ENCODE measurements at places on chromosomes 1 and 21. TPM values are rescaled to one million over a fixed set of nuclear protein-coding genes. Genes with fewer than 3 reads are reported as not detected.

DNA sequence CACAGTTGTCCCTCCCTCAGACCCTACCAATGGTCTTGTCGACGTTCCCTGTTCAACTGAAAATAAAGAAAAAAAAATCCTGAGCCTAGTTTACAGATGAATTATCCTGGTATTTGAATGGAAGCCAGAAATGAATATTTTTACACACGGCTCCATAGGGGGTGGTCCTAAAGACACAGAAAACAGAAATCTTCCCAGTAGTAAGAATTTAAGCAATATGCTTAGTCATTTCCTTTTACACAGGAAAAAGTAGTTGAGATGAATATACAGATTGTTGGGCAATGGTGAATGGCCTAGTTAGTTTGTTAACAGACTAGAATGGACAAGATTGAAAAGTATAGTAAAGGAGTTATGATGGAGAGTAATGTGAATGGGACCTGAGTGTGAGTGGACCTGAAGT is 67.4 kb downstream of the RGS18 start:
- no peak for DNase-seq

Gene CYP4Z1
- total RNA-seq = 0.18 TPM

DNA sequence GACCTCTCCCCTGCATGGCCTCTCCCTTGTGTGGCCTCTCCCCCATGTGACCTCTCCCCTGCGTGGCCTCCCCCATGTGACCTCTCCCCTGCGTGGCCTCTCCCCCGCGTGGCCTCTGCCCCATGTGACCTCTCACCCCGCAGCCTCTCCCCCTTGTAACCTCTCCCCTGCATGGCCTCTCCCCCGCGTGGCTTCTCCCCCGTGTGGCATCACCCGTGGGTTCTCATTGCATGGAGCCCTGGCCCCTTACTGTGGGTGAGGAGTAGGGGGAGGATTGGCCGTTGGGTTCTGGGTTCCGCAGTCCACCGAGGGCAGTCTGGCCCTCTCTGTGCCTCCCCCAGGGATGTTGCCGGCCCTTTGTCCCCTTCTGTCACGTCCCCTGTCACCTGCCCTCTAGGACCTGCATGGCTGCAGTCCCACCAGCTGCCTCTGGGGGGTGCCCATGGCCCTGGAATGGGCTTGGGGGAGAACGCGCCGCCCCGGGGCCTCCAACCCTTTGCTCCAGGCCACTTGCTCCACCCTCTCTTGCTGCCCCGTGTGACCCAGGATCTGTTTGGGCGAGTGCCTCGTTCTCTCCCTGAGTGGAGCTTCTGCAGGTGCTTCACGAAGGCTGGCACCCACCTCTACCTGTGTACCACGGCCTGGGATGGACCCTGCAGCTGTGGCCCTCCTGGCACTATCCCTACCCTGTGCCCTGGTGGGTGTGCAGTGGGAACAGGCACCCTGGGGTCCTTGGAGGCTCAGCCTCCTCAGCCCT is 21.3 kb downstream of the RRP1 start:
- peak; percentile 68 for DNase-seq

Gene CELA2B
- total RNA-seq = 2.7 TPM

Gene NIBAN1
- 50.5 TPM for total RNA-seq

Gene EXTL1
- 0.71 TPM for total RNA-seq

Gene PLPPR4
- total RNA-seq = 6.5 TPM

GRCh38 chr1:166895766-166896165 is 19.7 kb upstream of the TADA1 start:
- DNase-seq = no peak

GRCh38 chr1:231334079-231334666 is 3.5 kb downstream of the EXOC8 start:
- no peak for DNase-seq

GRCh38 chr1:224292419-224292818 is 37.6 kb downstream of the NVL start:
- no peak for DNase-seq

Gene SLC5A9
- 0.04 TPM for total RNA-seq

DNA sequence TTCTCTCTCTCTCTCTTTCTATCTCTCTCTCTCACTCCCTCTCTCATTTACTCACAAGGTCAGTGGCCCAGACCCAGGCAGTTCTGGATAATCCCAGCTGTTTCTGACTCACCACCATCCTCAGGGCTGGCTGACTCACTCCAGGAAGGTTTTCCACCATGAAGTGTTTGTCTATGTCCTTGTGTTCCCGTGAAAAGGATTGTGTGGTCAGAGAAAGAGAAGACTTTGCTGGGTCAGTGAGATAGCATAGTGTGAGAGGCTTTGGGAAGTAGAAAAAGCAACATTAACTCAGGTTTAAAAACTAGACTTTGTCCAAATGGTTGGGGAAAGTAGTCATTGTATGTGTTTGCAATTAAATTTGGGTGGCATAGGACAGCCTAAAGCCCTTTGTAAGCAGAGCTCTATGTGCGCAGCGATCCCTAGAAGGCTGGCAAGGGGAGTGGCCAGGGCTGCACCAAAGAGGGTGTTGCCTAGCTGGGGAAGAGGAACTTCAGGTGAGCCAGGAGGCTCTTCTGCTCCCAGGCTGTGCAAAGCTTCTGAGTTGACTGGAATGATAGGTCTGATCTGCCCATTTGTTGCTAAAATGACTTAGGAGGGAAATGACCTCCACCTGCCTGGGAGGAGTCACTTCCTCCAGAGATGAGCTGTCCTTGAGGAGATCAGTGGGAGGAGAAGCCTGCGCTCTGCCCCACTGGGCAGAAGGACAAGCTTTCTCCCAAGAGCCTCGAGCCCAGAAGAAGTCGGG is 4.9 kb upstream of the CAPN2 start:
- peak; percentile 89 for DNase-seq

DNA sequence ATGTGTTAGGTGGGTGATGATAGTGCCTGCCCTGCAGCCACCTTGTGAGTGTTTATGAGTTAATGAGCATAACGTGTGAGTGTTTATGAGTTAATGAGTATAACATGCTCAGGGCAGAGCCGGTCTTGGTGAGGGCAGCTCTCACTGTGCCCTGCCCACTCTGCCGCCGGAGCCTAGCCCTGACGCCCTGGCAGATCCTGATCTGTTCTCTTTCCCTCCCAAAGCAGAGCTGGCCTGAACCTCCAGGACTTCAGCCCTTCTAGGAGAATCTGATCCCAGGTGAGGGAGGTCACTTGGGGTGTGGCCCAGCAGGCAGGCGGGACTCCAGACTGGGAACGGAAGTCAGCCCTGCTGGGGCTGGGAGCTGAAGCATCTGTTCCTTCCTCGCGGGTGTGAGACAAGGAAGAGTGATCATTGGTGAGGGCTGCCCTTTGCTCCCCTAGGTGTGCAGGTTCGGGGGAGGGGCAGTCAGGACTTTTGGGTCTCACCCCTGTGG is 5.7 kb downstream of the FBLIM1 start:
- no peak for DNase-seq

- no peak for DNase-seq
Observed at GRCh38 chr1:5947978-5948680, 44.1 kb downstream of the NPHP4 start.

Gene PLA2G2F
- not detected for total RNA-seq

DNA sequence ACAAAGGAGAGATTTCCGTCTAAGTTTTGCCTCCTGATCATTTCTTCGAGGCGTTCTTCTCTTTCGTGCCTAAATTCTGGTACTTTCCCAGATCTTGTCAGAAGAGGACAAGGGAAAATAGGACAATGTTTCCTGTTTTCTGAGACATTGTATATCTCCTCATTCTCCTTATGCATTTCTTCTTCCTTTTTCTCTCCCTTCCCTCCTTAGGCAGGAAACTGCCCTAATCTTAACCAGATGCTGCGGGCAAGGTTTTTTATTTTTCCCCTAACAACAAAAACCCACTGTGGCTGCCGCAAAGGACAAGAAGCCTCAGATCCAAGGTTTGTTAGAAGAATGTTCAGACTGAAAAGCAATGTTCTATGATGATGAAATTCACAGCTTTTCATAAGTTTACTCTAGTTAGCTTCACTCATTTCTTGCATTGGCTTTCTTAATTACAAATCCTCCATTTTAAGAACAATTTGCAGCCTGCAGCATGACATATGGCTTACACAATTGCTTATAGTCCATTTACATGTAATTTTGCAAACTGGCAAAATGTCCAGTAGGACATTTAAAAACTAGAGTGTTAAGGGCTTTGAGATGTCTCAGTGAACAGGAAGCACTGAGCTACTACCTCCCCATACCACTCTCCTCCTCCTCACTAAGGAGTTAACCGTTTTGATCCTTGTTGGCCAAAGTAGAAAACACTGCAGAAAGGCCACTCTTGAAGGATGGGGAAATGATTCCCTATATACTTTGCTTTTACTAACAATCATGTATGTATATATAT is 624 bp downstream of the CTSK start:
- peak; percentile 63 for DNase-seq

GRCh38 chr1:84339503-84339902 is 38.0 kb downstream of the SAMD13 start:
- no peak for DNase-seq

- DNase-seq = no peak
Observed at GRCh38 chr1:4395158-4395557, 259.3 kb upstream of the AJAP1 start.

Gene CLCA4
- not detected for total RNA-seq

DNA sequence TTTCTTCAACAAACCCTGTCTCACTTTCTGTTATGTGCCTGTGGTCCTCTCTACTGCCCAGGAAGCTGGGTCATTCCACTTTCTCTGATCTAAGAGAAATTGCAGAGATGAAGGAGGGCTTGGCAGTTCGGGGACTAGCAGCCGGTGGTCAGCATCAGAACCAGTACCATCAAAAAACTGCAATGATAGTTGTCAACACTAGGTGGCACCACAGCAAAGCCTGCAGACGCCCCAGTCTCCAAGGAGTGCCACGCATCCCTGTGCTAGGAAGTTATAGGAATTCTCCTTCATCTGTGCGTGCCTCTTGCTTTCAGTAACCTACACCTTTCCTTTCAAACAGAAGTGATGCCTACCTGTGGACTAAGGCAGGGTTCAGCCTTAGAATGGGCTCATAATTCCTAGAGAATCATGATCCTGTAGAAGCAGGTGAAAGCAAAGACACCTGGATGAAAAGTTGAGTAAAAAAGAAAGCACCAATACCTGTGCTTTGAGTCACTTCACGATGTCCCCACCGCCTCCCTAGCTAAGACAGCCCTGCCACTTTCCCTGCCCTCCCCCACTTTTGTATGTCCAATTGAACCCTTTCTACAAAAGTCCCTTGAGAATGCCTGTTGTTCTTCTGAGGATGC is 129.2 kb downstream of the ADAMTS1 start:
- DNase-seq = peak; percentile 54

- DNase-seq = no peak
Observed at GRCh38 chr1:95388031-95388430, 154.0 kb downstream of the RWDD3 start.

Gene ITGB2
- total RNA-seq = 8.0 TPM

DNA sequence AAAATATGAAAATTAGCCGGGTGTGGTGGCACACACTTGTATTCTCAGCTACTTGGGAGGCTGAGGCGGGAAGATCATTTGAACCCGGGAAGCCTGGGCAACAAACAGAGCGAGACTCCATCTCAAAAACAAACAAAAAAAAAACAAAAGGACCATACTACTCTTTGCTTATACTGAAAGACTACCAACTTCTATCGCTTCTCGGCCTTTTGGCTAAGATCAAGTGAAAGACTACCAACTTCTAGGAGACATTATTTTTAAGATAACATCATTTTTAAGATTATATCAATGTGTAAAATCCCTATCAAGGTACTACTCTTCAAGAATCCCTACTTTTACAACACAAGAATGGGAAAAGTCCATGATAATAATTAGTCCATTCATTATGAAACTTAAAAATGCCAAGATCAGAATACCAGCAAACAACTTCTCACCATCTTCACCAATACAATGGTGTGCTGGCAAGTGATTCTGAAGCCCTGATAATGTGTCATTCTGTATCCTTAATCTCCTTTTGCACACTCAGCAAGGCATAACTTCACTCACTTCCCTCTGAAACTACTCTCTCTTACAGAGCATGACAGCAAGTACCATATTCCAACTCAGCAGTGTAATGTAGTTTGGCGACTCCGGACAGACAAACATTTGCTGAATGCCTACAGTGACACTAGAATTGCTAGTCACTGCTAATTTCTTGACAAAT is 1.7 kb downstream of the PTP4A2 start:
- DNase-seq = peak; percentile 54

- DNase-seq = no peak
Observed at GRCh38 chr21:25179116-25179515, 428.2 kb downstream of the MRPL39 start.

GRCh38 chr1:216794586-216794985 is 71.4 kb upstream of the ESRRG start:
- peak; percentile 52 for DNase-seq

Gene HLCS
- total RNA-seq = 12.8 TPM

Gene CFHR1
- 0.53 TPM for total RNA-seq

Gene PRELP
- total RNA-seq = 1.5 TPM

Gene GPA33
- total RNA-seq = 0.04 TPM

DNA sequence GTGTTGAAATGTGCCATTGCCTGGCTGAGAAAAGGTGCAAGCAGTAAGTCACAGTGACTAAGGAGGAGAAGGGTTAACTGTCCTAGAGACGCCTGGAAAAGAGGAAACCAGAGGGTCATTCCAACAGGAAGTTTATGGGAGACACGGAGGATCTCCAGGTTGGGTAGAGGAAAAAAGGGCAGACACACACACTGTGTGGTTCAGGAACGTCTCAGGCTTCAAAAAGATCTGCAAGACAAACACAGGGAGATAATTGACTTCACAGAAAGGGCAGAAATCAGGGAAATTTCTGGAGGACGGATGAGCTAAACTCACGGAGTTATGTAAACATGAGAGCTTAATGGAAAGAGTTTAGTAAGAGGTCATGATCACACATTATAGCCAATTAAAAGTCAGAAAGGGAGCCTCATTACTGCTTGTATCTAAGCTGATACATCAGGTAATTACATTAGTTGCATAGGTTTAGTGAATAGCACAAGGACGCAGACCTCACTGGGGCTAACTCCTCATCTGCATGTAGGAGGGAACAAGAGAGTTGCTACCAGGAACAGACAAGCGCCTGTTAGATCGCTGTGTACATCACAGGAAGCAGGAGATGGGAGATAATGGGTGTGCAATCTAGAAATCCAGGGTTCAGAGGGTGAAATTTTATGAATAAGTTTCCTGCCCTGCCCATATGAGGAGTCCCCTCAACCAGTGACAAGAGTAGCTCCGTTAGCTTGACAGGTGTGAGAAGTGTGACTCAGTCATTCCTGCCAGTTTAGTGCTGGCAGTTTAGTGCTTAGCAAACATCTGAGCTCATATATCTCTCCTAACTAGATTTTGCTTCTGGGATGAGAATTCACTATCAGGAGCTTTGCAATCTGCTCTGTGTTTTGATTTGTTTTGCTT is 96.6 kb upstream of the TNR start:
- DNase-seq = no peak

Gene ADAMTSL4
- total RNA-seq = 20.2 TPM

Gene BARHL2
- not detected for total RNA-seq

GRCh38 chr1:32220746-32221580 is 1.2 kb downstream of the TMEM234 start:
- no peak for DNase-seq

- DNase-seq = no peak
Observed at GRCh38 chr1:44713321-44713781, 17.6 kb downstream of the RNU5D-1 start.

GRCh38 chr21:14547834-14548513 is 1.9 kb upstream of the SAMSN1 start:
- DNase-seq = no peak

All from muscle of leg (tissue), 16 donors.